Activated CD4-positive, alpha-beta T cell treated with anti-CD3 and anti-CD28 coated beads, Interleukin-10, Interleukin-2, amounts not matched to agents 100 ng/mL and 50 ng/mL, durations not matched to agents 16 hours and 8 hours (primary cell): ENCODE measurements at places on chromosomes 13 and 19.
A peak's percentile ranks its signal among the peaks of the same experiment; 100 is the strongest.

GRCh38 chr19:6576869-6577475 lies 14.0 kb downstream of the CD70 start:
- DNase-seq = no peak

- DNase-seq = peak; percentile 49
Observed at GRCh38 chr13:51950722-51951121, 60.5 kb downstream of the ATP7B start.

GRCh38 chr19:3932931-3933810 lies at the start of gene NMRK2:
Gene NMRK2 (plus strand): TSS chr19:3933069. CDS start chr19:3933672, 603 bp downstream.
- DNase-seq = no peak

- no peak for DNase-seq
Observed at GRCh38 chr13:85615031-85615430, 184.2 kb downstream of the SLITRK6 start.

DNA sequence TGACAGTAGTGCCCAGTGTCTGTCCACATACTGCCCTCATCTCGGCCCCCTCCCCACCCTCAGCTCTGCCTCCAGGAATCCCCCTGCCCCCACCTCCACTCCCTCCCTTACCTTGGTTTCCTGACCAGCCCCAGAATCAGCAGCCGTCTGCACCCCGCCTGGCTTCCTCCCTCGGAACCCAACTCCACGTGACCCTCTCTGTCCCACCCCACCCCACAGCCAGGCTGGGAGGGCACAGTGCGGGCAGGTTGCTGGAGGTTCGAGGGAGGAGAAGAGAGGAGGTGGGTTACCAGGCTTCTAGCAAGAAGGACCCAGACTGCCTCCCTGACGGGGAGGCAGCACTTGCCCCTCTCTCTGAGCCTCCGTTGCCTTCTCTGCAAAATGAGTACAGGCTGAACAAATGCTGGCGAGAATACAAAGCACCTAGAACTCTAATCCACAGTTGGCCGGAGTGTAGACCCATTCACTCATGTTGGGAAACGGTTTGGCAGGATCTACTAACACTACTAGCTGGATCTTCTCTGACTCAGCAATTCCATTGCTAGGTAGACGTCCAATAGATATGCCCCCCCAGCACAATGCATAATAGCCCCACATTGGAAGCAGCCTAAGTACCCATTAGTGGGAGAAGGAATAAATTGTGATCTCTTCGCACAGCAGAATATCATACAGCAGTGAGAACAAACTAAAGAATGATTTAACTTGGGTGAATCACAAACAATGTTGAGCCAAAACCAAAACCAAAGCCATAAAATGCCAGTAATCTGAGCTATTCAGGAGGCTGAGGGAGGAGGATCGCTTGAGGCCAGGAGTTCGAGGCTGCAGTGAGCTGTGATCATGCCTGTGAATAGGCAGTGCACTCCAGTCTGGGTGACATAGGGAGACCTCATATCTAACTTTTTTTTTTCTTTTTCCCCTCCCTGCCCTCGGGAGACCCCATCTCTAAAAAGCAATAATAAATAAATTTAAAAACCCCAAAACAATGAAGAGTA lies at the start of gene RASAL3:
RASAL3 (minus strand) TSS at position 151 of the 992 bp plus-strand sequence. CDS start 186 bp downstream, outside the sequence.
- peak; percentile 85 for DNase-seq
